Cortex of kidney (tissue), 1 donor: ENCODE measurements at places on chromosomes 5 and 9.

- DNase-seq: no peak
These were observed 49.0 kb downstream of the FSD1L start for GRCh38 chr9:105496826-105497225.

- DNase-seq: no peak
These were observed 12.4 kb downstream of the CEMIP2 start for GRCh38 chr9:71755869-71756268.

DNA sequence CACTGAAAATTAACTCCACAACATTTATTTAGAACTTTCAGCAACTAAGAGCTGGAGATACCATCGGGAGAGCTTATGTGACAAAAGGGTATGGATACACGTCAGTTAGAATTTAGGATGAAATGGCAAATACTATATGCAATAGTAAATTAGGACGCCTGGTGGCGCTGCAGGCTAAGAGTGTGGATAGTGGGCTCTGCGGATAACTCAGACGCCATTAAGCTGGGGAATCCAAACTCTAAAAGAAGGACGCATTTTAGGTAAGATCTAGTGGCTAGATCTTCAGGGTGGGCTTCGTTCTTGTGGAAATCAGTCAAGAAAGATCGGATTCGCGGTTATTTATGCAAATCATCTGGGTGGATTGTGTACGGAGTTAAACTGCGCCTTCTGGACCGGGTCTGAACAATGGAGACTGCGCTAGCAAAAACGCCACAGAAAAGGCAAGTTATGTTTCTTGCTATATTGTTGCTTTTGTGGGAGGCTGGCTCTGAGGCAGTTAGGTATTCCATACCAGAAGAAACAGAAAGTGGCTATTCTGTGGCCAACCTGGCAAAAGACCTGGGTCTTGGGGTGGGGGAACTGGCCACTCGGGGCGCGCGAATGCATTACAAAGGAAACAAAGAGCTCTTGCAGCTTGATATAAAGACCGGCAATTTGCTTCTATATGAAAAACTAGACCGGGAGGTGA is at the start of gene PCDHB5:
Gene PCDHB5 (plus strand): TSS at position 177 of the 688 bp plus-strand sequence. CDS start 229 bp downstream, at position 406.
- no peak for DNase-seq

DNA sequence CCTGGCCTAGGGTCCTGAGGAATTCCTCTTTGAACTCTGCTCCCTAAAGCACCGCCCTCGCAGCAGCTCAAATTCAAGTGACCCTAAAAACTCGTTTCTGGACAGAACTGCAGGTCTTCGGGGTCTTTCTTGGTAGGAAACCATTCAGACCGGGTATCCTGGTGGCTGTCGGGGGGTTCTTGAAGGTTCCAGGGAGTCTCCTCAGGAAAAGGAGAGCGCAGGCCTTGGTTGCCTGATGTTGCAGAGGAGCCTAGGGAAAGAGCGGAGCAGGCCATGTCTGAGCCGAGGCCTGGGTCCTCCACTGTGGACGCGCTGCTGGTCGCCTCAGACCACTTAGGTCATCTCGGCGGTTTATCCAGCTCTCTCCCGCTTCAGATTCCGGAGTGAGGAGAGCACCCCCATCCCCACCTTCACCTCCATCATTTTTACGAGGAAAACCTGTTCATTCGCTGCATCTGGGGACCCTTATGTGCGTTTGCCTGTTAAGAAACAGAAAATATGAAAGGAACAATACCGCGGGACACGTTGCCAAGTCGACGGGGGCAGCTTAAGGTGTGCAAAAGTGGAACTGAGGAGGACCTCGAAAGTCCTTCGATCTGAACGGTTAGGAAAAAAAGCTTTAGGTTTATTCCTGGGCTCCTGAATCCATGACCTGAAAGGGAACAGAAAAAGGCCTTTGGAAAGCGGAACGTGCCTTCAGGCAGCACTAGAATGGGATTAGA is 299.4 kb downstream of the PARP8 start:
- no peak for DNase-seq

DNA sequence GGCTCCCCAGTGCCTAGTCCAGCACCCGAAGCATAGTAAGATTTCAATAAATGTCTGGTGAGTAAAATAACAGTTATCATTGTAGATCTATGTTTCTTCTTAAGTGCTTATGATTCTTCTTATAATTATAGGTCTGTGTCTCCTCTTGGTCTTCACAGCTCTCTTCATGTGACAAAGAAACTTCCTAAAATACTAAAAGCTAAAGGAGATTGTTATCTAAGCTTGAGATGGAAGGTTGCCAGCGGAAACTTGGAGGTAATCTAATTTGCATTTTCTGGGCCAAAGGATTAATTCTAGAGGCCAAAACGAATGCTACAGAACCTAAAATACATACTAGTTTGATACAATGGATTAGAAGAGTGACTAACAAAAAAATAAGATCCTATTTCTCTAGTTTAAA is 13.6 kb upstream of the ARHGAP26 start:
- no peak for DNase-seq

DNA sequence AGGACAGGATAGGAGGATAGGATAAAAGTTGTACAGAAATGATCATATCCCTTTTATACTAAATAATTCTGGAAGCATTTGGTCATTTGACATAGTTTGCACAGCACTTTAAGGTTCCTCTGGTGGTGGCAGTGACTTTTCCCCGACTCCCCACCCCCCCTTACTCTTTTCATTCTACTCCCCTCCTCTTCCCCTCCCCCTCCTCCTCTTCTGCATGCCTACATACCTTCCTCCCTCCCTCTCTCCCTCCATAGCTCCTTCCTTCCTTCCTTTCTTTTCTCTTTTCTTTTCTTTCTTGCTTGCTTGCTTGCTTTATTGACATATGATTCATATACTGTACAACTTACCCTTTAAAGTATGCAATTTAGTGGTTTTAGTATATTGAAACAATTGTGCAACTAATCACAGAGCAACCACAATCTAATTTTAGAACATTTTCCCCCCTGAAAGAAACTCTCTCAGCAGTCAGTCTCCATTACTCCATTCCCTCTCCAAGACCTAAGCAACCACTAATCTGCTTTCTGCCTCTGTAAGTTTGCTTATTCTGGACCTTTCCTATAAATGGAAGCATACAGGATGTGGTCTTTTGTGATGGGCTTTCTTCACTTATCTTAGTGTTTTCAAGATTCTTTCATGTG is 159.0 kb downstream of the HACD4 start:
- DNase-seq: no peak

- DNase-seq: no peak
These were observed 2.7 kb downstream of the OR2V2 start for GRCh38 chr5:181149806-181150733.

DNA sequence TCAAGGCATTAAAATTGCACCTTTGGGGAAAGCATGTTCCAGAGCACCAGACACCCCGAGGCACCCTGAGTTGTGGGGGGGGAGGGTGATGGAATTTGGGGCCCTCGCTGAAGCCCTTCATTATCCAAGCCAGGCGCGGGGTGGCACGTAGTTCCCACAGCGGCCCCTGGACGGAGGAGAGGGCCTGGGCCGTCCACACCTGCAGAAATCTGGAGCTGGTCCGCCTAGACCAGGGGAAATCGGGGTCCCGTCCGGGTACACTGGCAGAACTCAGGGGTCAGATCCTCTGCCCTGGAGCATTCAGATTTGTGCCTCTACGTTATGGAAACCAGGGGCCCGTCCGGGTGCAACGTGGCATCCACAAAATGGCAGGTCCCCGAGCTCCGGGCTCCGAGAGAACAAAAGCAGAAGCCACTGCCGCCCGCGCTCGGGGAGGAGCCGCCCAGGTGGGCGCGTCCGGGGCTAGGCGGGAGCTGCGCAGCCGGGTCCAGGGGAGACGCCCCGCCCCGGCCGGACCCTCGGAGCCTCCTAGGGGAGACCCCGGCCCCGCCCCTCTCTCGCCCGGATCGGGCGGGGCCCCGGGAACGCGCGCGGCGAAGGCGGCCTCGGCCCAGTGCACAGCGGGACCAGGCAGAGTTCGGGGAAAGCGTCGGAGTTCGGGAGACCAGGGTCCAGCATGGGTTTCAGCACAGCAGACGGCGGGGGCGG is at the start of gene PLEKHG4B:
Gene PLEKHG4B (plus strand): TSS at position 613 of the 708 bp plus-strand sequence. CDS start 64 bp downstream, at position 677.
- no peak for DNase-seq

DNA sequence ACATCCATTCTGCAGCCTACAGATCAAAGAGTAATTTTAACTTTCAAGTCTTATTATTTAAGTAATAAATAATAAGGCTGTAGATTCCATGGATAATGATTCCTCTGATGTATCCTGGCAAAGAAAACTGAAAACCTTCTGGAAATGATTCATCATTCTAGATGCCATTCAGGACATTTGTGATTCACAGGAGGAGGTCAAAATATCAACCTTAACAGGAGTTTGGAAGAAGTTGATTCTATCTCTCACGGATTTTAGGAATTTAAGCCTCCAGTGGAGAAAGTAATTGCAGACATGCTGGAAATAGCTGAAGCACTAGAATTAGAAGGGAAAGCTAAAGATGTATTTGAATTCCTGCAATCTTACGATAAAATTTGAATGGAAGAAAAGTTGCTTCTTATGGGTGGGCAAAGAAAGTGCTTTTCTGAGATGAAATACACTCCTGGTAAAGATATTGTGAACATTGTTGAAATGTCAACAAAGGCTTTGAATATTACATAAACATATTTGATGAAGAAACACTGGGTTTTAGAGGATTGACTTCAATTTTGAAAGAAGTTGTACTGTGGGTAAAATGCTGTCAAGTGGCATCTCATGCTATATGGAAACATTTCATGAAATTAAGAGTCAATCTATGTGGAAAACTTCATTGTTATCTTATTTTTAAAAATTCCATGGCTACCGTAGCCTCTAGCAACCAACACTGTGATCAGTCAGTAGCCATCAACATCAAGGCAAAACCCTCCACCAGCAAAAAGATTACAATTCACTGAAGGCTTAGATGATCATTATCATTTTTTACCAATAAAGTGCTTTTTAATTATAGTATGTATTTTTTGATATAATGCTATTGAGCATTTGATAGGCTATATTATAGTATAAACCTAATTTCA is 1141.0 kb downstream of the CDH12 start:
- no peak for DNase-seq
